T-helper 9 cell (primary cell): ENCODE measurements at places on chromosomes 1 and 21.

- no peak for DNase-seq
Measured at GRCh38 chr1:207006083-207006482, 26.5 kb downstream of the C1orf116 start.

GRCh38 chr21:44568667-44569556 is 4.6 kb upstream of the KRTAP10-4 start:
- DNase-seq = no peak

GRCh38 chr1:170568197-170568596 is 36.2 kb downstream of the GORAB start:
- DNase-seq = no peak

- DNase-seq = no peak
Measured at GRCh38 chr1:3105167-3105863, 36.3 kb downstream of the PRDM16 start.

- no peak for DNase-seq
Measured at GRCh38 chr1:209570743-209571142, 12.8 kb upstream of the CAMK1G start.

DNA sequence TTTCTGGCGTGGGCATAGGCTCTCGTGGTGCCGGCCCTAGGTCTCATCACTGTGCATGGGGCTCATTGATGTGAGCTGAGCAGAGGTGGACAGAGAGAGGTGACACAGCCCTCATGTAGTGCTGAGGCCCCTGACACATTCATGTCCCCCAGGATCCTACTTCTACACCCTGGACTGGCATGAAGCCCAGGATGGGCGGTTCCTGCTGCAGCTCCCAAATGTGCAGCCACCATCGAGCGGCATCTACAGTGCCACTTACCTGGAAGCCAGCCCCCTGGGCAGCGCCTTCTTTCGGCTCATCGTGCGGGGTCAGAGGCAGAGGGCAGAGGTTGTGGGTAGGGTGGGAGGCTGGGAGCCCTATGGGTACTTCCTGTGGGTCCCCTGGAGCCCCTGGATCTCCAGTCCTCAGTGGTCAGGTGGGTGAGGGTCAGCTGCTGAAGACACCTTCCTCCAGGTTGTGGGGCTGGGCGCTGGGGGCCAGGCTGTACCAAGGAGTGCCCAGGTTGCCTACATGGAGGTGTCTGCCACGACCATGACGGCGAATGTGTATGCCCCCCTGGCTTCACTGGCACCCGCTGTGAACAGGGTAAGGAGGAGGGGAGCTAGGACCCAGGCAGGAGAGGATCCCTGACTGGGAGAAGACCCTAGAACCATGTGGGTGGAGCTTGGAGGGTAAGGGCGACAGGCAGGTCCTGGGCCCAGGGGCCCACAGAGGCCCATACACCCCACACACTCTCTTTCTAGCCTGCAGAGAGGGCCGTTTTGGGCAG is 6.1 kb downstream of the TIE1 start:
- no peak for DNase-seq

- no peak for DNase-seq
Measured at GRCh38 chr1:36737767-36738166, 255.1 kb upstream of the CSF3R start.

DNA sequence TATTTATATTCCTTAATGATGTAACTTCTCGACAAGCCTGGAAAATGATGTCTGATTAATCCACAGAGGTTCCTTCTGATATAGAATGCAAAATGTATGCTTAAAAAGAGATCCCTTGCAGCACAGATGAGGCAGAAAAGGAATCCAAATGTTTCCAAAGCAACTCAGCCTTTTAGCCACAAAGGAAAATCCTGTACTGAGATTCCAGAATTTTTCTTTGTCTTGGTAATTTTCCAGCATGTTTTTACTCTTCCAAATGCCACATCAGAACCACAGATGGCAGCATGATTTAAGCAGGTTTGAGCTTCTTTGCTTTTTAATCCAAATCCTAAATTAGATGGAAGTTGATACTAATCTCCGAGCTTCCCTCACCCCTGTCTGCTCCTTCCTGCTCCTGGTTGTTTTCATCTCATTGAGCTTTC is 176.4 kb upstream of the PALMD start:
- DNase-seq = no peak
